Breast epithelium (tissue), 4 donors: ENCODE measurements at places on chromosomes 7 and 10. TPM values are rescaled to one million over a fixed set of nuclear protein-coding genes. Genes with fewer than 3 reads are reported as not detected.

Gene PILRA
- total RNA-seq, result 7.9 TPM

DNA sequence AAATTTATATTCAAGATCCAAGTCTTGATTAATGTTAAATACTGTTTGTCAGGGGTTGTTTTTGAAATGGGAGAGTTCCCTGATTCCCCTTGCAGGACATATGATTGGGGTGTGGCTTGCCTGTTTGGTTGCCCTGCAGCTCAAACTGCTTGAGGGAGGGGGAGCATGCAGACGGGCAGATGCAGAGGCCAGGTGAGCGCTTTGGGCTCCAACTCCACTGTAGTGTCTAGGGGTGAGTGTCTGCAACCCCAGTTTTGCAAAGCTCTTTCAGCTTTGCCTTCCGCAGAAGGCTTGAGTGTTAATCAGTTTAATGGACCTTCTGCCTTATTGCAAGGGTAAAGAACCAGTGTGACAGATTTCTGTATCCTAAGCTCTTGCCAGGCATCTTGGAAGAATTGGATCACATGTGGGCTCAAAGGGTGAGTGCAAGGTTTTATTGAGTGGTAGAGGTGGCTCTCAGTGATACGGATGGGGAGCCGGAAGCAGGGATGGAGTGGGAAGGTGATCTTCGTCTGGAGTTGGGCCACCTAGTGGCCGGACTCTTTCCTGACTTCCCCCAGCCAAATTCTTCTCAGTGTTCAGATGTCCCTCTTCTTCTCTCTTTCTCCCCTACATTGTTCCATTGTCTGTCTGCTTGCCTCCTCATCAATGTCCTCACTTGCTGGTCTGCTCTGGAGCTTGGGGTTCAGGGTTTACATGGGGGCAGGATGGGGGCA, 479.7 kb downstream of the ATRNL1 start:
- H3K27me3 ChIP-seq, result no peaks in the 10 kb centered on the region
- no peak for DNase-seq
- no peak overlapping the region for H3K27ac ChIP-seq
- H3K4me3 ChIP-seq, result no peak overlapping the region
- H3K36me3 ChIP-seq, result no peaks in the 10 kb centered on the region

DNA sequence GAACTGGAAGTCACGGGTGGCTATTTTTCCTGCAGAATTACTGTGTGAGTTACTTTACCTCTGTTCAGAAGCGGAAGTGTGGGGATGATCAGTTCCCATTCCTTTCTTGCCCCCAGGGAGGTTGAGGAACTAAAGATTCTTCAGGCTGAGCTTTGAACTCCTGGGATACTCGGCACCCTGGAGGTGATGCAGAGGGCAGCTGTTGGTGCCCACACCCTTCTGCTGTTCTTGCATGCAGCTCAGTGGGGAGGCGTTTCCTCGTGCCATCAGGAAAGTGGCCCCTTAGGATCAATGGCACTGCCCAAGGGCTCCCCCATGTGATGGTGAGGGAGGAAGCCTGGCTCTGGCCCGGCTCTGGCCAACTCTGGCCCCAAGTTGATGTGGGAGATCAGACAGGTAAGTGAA, 44.7 kb upstream of the MXI1 start:
- H3K27me3 ChIP-seq, result peaks cover 8% of the 10 kb centered on the region
- H3K4me1 ChIP-seq, result no peaks in the 10 kb centered on the region
- no peak for DNase-seq
- H3K36me3 ChIP-seq, result no peaks in the 10 kb centered on the region
- H3K27ac ChIP-seq, result no peak overlapping the region

Gene FAM24A
- not detected for total RNA-seq
